ENCODE measurements at places on chromosomes 13 and 19.

DNA sequence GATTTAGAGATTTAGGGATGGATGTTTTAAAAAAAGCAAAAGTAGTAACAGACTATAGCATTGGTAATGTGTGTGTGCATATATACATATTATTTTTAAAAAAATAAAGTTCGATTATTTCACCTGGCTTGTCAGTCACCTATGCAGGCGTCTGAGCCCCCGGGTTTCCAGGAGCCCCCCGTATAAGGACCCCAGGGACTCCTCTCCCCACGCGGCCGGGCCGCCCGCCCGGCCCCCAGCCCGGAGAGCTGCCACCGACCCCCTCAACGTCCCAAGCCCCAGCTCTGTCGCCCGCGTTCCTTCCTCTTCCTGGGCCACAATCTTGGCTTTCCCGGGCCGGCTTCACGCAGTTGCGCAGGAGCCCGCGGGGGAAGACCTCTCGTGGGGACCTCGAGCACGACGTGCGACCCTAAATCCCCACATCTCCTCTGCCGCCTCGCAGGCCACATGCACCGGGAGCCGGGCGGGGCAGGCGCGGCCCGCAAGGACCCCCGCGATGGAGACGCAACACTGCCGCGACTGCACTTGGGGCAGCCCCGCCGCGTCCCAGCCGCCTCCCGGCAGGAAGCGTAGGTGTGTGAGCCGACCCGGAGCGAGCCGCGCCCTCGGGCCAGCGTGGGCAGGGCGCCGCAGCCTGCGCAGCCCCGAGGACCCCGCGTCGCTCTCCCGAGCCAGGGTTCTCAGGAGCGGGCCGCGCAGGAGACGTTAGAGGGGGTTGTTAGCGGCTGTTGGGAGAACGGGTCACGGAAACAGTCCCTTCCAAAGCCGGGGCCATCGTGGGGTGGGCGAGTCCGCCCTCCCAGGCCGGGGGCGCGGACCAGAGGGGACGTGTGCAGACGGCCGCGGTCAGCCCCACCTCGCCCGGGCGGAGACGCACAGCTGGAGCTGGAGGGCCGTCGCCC is 840 bp upstream of the CCNA1 start:
- DNase-seq = no peak

DNA sequence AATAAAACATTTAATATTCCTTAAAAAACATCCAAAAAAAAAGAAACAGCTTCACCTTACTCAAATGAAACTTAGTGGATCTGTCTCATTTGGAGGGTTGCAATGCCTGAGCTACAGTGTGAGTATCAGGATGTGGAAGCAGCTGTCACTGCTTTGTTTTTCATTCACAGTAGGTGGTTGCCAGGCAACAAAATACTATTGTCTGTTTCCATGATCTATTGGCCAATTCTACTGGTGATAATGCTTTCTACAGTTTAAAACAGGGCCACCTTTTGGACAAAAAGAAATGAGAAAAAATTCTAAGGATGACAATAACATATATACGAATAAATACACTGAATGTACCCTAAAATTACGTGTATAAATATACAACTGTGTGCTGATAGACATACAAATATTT is 3.0 kb downstream of the ENOX1 start:
- no peak for DNase-seq

- no peak for DNase-seq
These were observed 6.1 kb downstream of the PPP1R12C start for GRCh38 chr19:55111238-55111831.

- no peak for DNase-seq
These were observed 87.6 kb downstream of the ARHGEF7 start for GRCh38 chr13:111202745-111203144.

DNA sequence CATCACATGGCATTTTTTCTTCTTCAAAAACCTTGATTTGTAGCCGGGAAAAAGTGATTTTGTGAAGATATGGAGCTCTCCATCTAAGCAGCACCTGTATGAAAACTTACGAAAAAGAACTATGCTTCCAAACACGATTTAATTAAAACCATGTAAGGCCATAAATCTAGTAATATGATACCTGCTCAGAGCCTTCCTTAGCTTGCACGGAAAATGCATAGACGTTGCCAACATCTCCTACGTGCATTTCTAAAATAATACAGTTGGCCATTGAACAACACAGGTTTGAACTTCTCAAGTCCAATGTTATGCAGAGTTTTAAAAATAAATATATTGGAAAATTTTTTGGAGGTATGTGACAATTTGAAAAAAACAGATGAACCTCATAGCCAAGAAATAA is 59.1 kb upstream of the RNF113B start:
- no peak for DNase-seq

DNA sequence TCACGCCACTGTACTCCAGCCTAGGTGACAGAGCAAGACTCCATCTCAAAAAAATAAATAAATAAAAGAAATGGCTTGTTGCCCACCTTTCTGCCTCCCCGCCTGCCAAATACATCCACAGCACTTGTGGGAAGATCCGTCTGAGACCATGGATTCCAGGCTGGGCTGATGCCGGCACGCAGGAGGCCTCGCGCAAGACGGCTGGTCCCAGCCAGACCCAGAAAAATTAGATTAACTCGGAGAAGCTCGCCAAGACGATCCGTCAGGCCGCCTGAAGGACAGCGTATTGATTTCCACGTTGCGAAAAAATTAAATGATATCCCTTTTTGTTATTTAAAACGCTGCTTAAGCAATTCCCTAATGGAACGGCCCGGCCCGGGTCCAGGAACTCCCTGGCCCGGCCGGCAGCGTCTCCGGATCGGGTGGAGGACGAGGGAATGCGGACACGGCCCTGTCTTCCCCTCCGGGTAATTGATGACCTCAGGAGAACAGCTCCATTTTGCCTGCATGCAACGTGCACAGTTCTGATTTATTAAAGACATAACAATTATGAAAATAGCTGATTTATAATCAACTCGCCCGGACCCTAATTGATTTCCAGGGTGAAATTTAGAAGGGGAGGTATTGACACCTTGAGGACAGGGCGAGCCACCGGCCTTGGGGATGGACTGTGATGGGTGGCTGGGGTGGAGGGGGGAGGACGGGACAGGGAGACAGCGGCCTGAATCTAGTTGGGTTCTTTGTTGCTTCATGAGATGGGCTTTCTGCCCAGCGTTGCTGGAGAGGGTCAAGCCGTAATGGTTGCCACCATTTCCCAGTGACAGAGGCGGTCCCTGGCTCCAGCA is 52.1 kb downstream of the ZNRF4 start:
- no peak for DNase-seq

Measured in T-helper 17 cell (primary cell).